ENCODE measurements at places on chromosomes 4 and X. TPM values are rescaled to one million over a fixed set of nuclear protein-coding genes. Genes with fewer than 3 reads are reported as not detected.

DNA sequence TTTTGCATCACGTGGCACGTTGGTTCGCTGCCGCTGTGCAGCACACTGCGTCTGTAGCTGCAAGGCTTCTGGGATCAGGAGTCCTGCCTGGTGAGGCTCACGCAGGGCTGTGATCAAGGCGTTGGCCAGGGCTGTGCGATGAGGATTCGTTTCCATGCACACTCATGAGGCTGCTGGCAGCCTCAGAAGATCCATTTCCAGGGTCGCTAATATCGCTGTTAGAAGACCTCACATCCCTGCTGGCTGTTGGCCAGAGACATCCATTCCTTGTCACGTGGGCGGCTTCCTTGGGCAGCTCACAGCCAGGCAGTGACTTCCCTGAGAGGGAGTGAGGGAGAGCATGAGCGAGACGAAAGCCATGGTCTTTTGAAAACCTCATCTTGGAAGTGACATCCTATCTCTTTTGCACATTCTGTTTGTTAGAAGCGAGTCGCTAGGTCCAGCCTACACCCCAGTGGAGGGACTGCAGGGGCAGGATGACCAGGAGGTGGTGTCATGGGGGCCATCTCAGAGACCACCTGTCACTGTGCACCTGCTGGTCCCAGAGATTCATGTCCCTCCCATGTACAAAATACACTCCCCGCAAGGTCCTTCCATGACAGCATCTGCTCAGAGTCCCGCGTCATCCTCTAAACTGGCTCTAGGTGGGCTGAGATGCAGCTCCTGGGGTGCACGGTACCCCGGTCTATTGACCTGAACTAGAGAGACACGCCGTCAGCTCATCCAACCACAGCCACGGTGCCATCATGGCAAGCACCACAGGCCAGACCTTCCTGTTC is 12.2 kb downstream of the RGS12 start:
- no peak overlapping the region for H3K27ac ChIP-seq
- DNase-seq = peak; percentile 64
- no peaks in the 10 kb centered on the region for H3K27me3 ChIP-seq
- no peaks in the 10 kb centered on the region for H3K36me3 ChIP-seq
- peaks cover 15% of the 10 kb centered on the region for H3K4me1 ChIP-seq

GRCh38 chr4:162164906-162165510 is 1.2 kb upstream of the FSTL5 start:
- no peak for DNase-seq
- H3K27me3 ChIP-seq = no peaks in the 10 kb centered on the region
- no peak overlapping the region for H3K27ac ChIP-seq
- H3K4me1 ChIP-seq = no peaks in the 10 kb centered on the region
- H3K36me3 ChIP-seq = no peaks in the 10 kb centered on the region
- H3K4me3 ChIP-seq = no peak overlapping the region

The ABLIM2 gene
- 6.9 TPM for total RNA-seq

DNA sequence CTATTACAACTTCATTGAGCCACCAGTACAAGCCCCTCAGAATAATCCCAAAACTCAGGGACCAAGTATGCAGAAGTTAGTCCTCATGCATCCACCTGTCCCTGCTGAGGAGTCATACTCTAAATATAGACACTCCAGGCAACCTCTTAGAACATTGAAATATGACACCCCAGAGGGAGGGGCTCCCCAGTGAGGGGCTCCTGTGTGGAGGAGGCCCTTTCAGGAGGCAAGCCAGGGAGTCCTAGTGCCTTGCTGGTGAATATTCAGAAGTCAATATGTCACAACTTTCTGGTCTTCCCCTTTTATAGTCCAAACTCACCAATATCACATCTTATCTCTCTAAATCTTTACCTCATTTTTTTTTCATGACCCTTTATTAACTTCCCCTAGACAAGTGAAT is 1.6 kb upstream of the ARMCX6 start:
- H3K27ac ChIP-seq = no peak overlapping the region
- H3K36me3 ChIP-seq = no peaks in the 10 kb centered on the region
- no peaks in the 10 kb centered on the region for H3K27me3 ChIP-seq
- no peak overlapping the region for H3K4me3 ChIP-seq

The FRMD7 gene
- total RNA-seq = 0.06 TPM

- DNase-seq = no peak
- no peak overlapping the region for H3K27ac ChIP-seq
- H3K4me3 ChIP-seq = no peak overlapping the region
These were observed 88.3 kb upstream of the CITED1 start for GRCh38 chrX:72393836-72394517.

The CBLL2 gene
- total RNA-seq = 4.3 TPM

The SHOX gene
- 0.06 TPM for total RNA-seq

The VSIG4 gene
- 5.6 TPM for total RNA-seq

The IL1RAPL1 gene
- 0.94 TPM for total RNA-seq

GRCh38 chr4:185660340-185660739 is 125.0 kb upstream of the PDLIM3 start:
- no peaks in the 10 kb centered on the region for H3K36me3 ChIP-seq
- DNase-seq = no peak
- no peak overlapping the region for H3K27ac ChIP-seq
- H3K4me1 ChIP-seq = no peaks in the 10 kb centered on the region
- no peaks in the 10 kb centered on the region for H3K27me3 ChIP-seq
